Mesenteric fat pad (tissue), 1 donor: ENCODE measurements at places on chromosomes 5 and 9.

- DNase-seq: no peak
These were observed 21.7 kb upstream of the FAT2 start for GRCh38 chr5:151612689-151613427.

DNA sequence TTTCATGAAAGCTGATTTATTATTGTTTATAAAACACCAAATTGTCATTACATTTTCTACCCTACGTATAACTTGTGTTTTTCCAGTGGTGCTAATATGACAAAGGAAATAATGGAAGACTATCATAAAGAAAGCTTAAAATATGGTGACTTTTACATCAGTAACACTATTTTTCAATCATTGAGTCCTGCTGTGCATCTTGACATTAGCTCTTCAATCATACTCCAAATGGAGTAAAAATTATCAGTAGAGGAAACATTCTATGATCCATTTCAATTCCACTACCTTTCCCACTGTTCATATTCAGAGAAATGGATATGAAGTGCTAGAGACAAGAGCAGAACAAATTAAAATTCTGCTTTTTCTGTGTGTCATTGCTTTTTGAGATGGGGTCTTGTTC is 536.6 kb downstream of the RAB3C start:
- DNase-seq: no peak

GRCh38 chr9:33620738-33621439 is 96.8 kb downstream of the ANKRD18B start:
- no peak for DNase-seq

DNA sequence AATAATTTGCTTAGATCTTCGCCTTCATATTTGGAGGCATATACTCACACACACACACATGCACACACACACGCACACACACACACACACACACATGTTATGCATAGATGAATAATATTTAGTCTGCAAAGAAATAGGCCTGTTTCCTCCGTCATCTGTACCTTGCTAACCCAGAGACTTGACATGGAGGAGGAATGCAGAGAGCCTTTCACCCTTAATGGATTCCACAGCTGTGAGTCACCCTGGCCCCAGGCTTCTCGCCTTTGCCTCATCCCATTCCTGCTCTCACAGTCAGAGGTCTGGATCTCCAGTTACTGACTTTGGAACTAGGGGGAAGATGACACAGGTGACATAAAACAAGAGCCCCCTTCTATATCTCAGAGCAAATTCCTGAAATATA is 29.7 kb downstream of the ZNF462 start:
- no peak for DNase-seq

GRCh38 chr5:102617191-102618187 is 118.7 kb upstream of the SLCO6A1 start:
- no peak for DNase-seq

GRCh38 chr5:91632871-91633270 is 249.8 kb upstream of the ARRDC3 start:
- DNase-seq: no peak
